ENCODE measurements at places on chromosomes 11 and 22. TPM values are rescaled to one million over a fixed set of nuclear protein-coding genes. Genes with fewer than 3 reads are reported as not detected.

DNA sequence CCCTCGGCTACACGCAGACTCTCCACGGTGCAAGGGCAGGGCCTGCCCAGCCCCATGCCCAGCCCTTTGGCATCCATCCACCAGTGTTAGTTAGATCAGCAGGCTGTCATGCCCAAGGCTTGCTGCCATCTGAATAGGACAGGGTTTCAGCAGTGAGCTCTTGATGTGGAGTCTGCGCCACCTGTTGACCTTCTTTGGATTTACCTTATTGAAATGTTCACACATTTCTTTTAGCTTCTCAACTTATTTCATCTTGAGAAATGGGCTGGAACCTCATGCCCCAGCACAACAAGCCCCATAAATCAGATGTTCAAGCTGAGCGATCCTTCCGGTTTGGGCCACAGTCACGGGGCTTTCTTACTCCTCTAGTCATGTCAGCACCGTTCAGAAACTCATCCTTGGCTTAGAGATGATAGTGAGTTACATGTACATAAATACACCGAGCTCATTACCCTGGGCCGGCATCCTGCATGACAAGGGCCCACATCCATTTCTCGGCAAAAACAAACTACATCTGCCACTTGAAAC lies 61.7 kb downstream of the PARVB start:
- peak; percentile 27 for DNase-seq

DNA sequence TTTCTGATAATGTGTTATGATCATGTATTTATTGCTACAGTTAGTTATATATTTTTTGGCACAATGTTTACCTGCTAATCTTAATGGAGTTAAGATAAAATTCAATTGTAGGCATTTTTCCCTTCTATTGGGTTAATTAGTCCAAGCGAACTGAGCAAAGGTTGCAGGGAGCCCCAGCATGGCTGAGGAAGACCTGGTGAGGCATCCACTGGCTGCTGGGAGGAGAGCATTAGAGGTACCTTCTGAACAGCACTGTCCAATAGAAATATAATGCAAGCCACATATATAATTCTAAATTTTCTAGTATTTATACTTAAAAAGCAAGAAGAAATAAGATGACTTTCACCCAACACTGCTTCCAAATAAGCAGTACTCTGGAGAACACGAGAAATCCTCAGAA lies 689 bp upstream of the TMEM126A start:
- DNase-seq, result no peak

- no peak for DNase-seq
Observed at GRCh38 chr11:35330156-35330889, 89.0 kb downstream of the SLC1A2 start.

Gene OR10A6
- total RNA-seq, result not detected

Gene GLYAT
- total RNA-seq, result 0.18 TPM

- no peak for DNase-seq
Observed at GRCh38 chr11:73186294-73186850, 31.7 kb upstream of the P2RY2 start.

Data from GM12878 (cell line).